Stimulated activated CD4-positive, alpha-beta T cell treated with anti-CD3 and anti-CD28 coated beads, Interleukin-15, amount 100 ng/mL, for 1 hour (primary cell): ENCODE measurements at places on chromosomes 13 and 19.

DNA sequence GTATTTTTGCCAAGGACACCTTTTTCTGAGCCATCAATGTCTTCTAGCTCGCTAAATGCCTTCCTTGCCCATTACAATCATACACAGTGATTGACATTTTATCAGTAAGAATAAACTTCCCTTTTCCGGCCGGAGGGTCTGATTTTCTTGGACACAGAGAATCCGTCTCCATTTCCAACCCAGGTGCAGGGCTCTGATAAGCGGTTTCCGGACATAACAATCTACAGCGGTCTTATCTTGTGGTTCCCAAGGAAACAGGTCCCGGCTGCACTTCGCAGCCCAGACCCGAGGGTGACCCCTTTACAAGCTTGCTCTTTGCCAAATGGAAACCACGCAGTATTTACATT lies 5.1 kb upstream of the ZNF77 start:
- no peak for DNase-seq

GRCh38 chr13:111627596-111627995 lies 307.2 kb downstream of the TEX29 start:
- no peak for DNase-seq

DNA sequence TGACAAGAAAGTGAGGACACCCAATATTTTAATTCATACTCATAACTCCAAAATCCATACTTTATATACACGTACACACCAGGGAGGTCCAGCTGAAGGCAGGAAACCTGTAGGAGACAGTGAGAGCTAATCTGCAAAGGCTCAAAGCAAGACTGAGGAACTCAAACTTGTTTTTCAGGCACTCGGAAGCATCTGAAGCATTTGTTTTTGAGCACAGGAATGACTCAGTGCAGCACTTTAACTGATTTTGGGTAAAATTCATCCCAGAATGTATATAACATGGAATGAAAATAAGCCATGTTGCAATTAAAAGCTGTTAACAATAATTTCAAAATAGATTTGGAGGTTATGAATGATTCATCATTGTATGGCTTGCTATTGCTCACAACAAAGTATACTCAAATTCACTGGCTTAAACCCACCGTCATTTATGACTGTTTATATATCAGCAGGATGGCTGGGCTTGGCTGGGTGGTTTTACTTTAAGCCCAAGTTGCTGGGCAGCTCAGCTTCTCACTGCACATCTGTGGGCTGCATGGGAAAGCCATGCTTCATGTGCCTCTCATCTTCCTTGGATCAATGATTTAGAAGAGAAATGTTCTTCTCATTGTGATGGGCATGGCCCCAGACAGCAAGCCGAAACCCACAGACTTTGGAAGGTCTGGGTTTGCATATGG lies 177.0 kb downstream of the RFC3 start:
- no peak for DNase-seq

GRCh38 chr13:86572115-86572514 lies 772.9 kb upstream of the SLITRK6 start:
- no peak for DNase-seq

DNA sequence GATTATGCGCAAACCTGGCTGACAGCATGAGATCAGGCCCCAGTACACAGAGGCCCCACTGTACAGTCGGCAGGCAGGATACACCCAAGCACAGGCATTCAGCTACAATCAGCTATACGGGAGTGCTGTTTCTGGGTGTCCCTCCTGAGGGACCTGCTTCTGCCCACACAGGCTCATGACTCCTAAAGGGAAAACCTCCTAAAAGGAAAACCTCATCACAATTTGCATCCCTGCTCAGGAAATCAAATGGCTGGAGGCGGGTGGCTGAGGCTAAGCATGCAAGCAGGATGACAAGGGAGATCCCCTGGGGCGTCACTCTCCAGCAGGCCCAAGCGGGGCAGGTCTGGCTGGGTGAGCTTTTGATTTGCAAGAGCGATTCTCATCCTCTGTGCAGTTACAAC lies 99.8 kb downstream of the CRYL1 start:
- no peak for DNase-seq

- DNase-seq, result peak; percentile 84
Observed at GRCh38 chr19:45691516-45692186, at the start of gene SNRPD2. Gene SNRPD2 (minus strand): TSS chr19:45691953. CDS start chr19:45691888, 65 bp downstream.

DNA sequence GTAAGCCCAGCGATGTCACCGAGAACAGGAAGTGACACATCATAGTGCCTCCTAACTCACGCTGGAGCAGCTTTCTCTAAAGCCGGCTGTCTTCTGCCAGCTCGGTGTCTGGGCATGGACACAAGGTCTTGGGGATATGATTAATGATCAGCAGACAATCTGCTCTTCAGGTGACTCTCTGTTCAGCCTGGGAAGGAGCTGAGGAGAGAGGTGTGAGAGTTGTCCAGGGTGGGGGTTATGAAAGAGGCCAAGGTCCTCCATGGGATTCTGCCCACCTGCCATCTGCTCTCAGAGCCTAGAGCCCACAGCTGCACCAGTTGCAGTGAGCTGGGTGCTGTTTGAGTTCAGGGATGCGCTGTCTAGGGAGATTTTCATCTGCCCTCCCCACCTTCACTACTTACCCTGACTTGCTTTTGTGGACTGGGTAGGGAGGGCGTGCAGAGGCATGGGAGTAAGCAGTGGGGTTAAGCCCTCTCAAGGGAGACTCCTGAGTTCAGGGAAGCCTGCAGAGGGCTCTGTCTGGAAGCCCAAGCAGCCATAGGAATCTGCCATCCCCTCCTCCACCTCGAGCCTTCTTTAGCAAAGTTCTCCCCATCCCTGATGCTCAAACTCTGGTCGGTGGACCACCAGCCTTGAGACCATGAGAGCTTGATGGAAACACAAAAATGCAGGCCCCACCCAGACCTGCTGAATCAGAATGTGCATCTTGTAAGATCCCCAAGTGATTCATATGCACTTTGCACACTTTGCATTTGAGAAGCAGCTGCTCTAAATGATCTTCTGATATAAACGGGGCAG lies 539.7 kb downstream of the RFC3 start:
- DNase-seq, result no peak

DNA sequence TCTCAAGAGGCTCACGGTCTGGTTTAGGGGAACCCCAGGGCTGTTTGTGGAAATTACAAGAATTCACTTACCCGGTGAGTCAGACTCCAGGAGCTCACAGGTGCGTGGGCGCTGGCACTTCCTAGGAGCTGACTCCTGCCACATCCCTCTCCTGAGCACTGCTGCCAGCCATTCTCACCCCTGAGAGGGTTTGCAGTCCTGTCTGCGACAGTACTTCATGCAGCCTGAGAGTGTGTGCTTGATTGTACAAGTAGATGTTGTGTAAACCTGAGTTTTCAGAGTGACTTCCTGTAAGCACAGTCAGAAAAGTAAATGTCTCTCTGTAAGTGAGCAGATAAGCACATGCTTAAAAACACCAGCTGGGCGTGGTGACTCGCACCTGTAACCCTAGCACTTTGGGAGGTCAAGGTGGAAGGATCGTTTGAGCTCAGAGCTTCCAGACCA lies 8.1 kb downstream of the MRPL4 start:
- peak; percentile 39 for DNase-seq

DNA sequence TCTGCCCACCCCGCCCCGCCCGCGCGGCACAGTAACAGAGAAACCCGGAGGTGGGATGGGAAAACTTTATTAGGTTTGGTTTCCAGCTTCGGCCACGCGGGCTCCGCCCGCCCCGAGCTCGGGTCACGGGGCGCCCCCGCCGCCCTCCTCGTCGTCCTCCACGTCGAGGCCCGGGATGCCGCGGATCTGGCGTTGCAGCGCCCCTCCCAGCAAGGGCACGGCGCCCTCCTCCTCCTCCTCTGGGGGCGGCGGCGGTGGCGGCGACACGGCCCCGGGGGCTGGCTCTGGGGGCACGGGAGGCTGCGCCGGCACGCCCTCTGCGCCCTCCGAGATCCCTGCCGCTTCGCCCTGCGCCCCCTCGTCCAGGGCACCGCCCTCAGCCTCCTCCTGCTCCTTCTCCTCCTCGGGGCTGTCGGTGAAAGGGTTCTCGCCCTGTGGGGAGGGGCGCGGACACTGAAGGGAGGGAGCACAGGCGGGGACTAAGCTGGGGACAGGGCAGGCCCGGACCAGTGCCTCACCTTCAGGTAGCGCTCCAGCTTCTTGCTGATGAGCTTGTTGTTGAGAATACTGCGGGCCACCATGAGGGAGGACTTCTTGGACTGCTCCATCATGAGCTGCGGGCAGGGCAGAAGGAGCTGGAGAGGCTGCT lies 536 bp upstream of the AKAP8 start:
- DNase-seq, result no peak

- no peak for DNase-seq
Observed at GRCh38 chr13:112330479-112331381, 45.4 kb upstream of the SPACA7 start.

- DNase-seq, result no peak
Observed at GRCh38 chr13:75489502-75490263, 7.7 kb upstream of the TBC1D4 start.

DNA sequence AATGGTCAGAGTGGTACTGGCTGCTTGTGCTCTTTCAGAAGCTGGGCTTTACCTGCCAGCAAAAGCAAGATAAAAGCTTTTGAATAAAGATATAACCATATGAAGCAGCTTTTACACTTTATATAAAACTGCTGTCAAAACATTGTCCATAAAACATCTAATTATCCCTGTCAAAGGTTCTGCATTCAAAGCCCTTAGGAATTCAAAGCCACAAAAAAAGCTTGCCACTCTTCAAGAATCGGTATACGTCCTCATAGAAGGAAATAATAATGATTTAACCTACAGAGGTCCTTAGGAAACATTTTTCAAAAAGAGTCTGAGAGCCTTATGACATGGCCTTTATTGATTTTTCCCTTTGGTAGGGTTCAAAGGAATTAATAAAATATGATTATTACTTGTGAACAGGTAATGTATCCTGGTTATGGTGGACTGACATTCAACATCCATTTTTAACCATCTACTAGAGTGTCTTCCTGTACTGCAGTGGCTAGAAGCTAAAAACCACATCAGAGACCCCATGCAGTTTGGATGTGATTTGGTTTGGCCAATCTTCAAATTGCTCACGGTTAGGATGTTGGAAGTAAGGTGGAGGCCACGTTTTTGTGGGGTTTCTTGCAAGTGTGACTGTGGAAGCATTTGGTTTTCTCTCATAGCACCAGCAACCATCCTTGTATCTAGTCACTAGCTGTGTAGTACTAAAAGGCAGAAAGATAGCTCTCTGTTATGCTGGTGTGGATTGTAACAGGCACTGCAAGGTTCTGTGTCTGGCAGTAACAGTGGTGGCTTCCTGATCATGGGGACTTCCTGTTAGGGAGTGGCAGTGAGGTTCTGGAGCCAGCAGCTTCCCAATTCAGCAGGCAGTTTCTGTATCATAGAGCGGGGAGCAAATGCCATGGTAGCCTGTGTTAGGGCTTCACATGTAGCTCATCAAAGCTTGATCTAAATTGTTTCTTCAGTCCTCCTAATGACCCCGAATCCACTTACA lies 441.5 kb downstream of the DIAPH3 start:
- no peak for DNase-seq

DNA sequence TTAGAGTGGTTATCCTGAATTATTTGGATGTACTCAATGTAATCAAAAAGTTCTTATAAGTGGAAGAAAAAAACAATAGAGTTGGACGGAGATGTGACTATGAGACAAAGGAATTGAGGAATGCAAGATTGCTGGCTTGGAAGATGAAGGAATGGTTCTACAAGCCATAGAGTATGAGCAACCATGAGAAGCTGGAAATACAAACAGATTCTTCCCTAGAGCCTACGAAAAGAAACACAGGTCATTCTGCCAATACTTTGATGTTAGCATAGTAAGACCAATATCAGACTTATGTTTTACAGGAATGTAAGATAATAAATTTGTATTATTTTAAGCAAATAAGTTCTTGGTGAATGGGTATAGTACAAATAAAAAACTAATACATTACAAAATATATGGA lies 249.2 kb downstream of the DIAPH3 start:
- DNase-seq, result no peak

GRCh38 chr19:40592170-40592569 lies 9.0 kb upstream of the LTBP4 start:
- no peak for DNase-seq

- peak; percentile 36 for DNase-seq
Observed at GRCh38 chr19:43983912-43984686, at the start of gene ZNF155. Gene ZNF155 (plus strand): TSS chr19:43984188. CDS start chr19:43988544, 4,356 bp downstream.

GRCh38 chr19:21841081-21841480 lies 5.1 kb upstream of the ZNF43 start:
- DNase-seq, result no peak

- DNase-seq, result no peak
Observed at GRCh38 chr13:99894840-99895443, 76.6 kb downstream of the ZIC5 start.

GRCh38 chr13:72820156-72820897 lies 38.4 kb downstream of the PIBF1 start:
- no peak for DNase-seq

DNA sequence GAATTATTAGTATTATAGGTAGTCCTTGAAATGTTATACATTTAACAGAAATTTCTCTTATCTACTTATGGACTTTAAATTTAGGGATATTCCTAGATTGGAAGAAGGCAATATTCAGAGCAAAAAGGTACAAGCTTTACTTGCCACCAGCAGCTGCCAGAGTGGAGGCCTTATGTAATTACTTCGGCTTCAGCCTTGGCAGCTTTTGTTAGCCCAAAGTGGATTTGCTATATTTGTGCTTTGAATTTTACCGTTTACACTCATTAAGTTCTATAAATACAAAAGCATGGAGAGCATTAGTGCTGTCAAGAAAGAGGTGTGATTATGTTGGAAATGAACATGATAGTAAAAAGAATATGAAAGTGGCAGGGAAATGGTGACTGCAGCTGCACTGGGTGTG lies 319.9 kb downstream of the ATP8A2 start:
- no peak for DNase-seq
